Cardiac ventricle fibroblast (primary cell): ENCODE measurements at places on chromosomes 11 and 22. TPM values are rescaled to one million over a fixed set of nuclear protein-coding genes. Genes with fewer than 3 reads are reported as not detected.

The SEC14L6 gene
- total RNA-seq: 0.25 TPM in 1 of 2 replicates, not detected in the other

The MGAT3 gene
- total RNA-seq: 0.25 and 0.49 TPM in 2 replicates

The MS4A15 gene
- total RNA-seq: not detected in 2 replicates

The CHST1 gene
- total RNA-seq: 74.1 and 83.0 TPM in 2 replicates

The OR10A2 gene
- total RNA-seq: not detected in 2 replicates

The MMP1 gene
- total RNA-seq: 14.8 and 15.3 TPM in 2 replicates

The GDPD4 gene
- total RNA-seq: not detected in 2 replicates

The MIAT gene
- 0.06 and 0.10 TPM in 2 replicates for total RNA-seq
